Right ventricle myocardium inferior (tissue), 1 donor: ENCODE measurements at places on chromosomes 7 and 10. TPM values are rescaled to one million over a fixed set of nuclear protein-coding genes. Genes with fewer than 3 reads are reported as not detected.

- DNase-seq = no peak
These were observed 119.0 kb upstream of the PTPRZ1 start for GRCh38 chr7:121753944-121754343.

The VWA2 gene
- total RNA-seq = not detected

The ENTPD1 gene
- total RNA-seq = 6.3 TPM

The TPK1 gene
- total RNA-seq = 5.0 TPM

DNA sequence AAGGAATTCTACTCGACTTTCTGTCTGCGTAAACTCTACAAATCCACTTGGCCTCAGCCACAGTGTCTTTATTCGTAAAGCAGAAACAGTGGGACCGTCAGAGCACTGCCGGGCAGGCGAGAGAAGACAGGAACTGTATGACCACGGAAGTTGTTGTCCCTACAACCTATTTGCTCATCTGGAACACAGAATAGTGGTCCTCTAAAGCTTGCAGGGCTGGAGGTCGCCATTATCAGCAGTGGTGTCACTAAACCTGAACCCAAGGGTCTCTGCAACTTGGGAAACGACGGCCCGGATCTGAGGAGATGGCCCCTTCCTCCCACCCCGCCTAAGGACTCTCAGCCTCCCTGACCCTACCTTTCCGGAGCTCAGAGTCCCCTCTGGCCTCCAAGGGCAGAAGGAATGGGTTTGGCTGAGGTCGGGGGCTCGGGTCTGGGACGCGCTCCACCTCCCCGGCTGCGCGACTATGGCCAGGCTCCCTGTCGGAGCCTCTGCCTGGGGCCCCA lies 442 bp downstream of the STYXL1 start:
- no peak for DNase-seq

The SUN3 gene
- not detected for total RNA-seq

The PAXIP1 gene
- 6.3 TPM for total RNA-seq

DNA sequence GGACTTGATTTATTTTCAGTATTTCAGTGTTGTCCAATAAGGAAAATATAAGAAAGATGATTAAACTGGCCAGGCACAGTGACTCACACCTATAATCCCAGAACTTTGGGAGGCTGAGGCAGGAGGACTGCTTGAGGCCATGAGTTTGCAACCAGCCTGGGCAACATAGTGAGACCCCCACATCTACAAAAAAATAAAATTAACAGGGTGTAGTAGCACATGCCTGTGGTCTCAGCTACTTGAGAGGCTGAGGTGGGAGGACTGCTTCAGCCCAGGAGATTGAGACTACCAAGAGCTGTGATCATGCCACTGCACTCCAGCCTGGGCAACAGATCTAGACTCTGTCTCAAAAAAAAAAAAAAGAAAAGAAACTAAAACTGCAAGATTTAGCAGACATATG lies 138.0 kb downstream of the PARD3 start:
- no peak for DNase-seq

GRCh38 chr7:100510437-100511239 lies 26.9 kb downstream of the NYAP1 start:
- DNase-seq = no peak

The IGF2BP3 gene
- not detected for total RNA-seq

The MMD2 gene
- total RNA-seq = not detected

GRCh38 chr10:104735757-104736391 lies 94.8 kb downstream of the SORCS3 start:
- DNase-seq = peak; percentile 60

The KCND2 gene
- total RNA-seq = not detected

DNA sequence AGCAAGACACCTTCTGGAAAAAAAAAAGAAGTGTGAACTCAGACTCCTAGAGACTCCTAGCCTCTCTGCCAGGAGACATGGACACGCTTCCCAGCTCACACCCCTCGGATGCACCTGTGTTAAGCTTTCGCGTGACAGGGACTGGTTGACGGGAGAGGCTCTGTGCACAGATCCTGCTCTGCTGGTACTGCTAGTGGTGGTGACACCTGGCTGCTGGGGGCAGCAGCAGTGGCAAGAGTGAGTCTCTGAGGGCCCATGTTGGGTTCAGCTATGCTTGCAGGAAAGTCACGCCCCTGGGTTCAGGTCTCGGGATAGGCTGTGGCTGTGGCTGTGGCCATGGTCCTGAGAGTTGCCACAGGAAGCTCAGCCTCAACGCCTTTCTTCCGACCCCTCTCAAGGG lies 81.1 kb downstream of the XRCC2 start:
- no peak for DNase-seq
